ENCODE measurements at places on chromosomes 12 and 14.

GRCh38 chr12:2347137-2347843, 294.5 kb downstream of the CACNA1C start:
- DNase-seq: no peak

DNA sequence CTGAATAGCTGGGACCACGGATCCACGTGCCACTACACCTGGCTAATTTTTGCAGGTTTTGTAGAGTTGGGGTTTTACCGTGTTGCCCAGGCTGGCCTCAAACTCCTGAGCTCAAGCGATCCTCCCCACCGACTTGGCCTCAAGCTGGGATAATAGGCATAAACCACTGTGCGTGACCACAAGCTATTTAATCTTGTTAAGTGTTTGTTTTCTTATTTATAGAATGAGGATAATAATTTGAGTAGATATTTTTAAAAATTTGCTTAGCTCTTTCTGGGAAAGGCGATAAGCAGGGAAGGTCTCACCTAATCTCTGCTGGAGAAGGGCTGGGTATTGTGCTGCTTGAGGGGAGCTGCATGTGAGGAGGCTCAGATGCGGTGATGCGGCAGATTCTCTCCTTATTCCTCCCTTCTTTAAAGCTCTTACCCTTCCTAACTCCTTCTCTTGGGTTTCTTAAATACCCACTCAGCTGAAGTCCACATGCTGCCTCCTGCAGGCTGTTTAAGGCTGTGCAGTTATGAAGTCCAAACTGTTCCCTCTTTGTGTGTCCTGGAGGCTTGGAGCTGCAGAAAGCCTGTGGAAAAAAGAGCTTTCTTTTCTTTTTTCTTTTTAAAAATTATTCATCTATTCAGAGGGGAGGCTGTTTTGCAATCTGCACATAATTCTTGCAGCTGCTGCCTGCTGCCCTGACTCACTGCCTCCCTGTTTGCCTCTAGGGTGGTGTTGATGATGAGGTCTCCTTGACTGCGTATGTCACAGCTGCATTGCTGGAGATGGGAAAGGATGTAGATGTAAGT, 37.9 kb downstream of the A2ML1 start:
- no peak for DNase-seq

GRCh38 chr14:54489731-54490444, 1.1 kb upstream of the GMFB start:
- no peak for DNase-seq

DNA sequence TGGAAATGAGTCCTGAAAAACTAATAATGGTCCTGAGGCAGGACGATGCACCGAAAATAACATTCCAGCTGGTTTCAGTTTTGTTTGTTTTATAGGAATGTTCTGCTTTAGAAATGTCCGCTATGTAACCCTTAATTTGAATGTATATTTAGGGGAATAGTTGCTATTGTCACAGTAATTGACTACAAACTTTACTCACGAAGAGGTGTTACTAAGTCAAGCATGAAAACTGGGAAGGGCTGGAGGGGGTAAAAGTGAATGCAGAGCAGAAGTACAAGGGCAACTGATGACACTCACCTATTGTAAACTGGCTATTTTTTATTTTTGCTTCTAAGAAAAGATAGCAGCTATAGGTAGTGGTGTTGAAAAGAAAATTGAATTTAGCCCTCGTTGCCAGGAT, 230.7 kb upstream of the SYT10 start:
- no peak for DNase-seq

GRCh38 chr14:23539248-23540140, 12.1 kb downstream of the ZFHX2 start:
- DNase-seq: peak; percentile 20

DNA sequence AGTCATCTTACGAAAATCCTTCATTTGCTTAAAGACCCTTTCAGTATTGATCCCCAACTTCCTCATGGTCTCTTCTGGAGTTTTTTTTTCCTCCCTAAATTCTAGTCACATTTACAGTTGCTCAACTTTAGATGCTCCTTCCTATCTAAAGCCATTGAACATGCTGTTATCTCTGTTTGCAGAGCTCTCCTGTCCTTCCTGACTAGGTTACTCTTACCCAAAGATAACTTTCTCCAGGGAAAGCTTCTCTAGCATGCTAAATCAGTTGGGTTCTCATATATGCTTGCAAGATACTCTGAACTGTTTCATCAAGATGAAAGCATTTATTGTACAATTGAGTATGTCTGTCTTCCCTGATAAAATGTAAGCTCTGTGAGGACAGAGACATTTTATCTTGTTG, 1.8 kb upstream of the RAB21 start:
- no peak for DNase-seq

- DNase-seq: no peak
Observed at GRCh38 chr14:70096866-70097265, 91.9 kb downstream of the SLC8A3 start.

- DNase-seq: no peak
Observed at GRCh38 chr12:102120564-102120873, 536 bp downstream of the PARPBP start.

- no peak for DNase-seq
Observed at GRCh38 chr12:92759634-92760268, 57.0 kb downstream of the PLEKHG7 start.

- DNase-seq: no peak
Observed at GRCh38 chr14:43169722-43170121, 1337.4 kb downstream of the FSCB start.

- no peak for DNase-seq
Observed at GRCh38 chr12:121778567-121779421, 14.7 kb downstream of the RHOF start.

DNA sequence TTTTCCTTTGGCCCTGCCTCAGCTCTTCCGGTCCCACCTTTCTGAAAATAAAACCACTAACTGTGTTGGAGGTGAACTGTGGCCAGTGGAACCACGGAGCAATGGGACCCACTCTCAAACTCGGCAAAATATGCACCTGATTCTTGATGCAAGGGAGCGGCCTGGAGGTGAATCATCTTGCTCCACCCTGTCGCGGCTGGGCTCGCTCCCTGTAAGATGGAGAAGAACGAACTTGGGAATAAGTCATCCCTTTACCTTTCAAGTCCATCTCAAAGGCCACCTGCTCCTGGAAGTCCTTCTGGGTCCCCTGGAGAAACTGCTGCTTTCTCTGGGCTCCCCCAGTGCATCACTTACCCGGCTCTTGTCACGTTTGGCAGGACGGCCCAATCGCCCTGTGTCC, 309.9 kb downstream of the BCL11B start:
- no peak for DNase-seq

- no peak for DNase-seq
Observed at GRCh38 chr12:74801625-74802024, 264.0 kb downstream of the ATXN7L3B start.

GRCh38 chr14:77208291-77208978, 26.8 kb downstream of the TMEM63C start:
- peak; percentile 69 for DNase-seq

DNA sequence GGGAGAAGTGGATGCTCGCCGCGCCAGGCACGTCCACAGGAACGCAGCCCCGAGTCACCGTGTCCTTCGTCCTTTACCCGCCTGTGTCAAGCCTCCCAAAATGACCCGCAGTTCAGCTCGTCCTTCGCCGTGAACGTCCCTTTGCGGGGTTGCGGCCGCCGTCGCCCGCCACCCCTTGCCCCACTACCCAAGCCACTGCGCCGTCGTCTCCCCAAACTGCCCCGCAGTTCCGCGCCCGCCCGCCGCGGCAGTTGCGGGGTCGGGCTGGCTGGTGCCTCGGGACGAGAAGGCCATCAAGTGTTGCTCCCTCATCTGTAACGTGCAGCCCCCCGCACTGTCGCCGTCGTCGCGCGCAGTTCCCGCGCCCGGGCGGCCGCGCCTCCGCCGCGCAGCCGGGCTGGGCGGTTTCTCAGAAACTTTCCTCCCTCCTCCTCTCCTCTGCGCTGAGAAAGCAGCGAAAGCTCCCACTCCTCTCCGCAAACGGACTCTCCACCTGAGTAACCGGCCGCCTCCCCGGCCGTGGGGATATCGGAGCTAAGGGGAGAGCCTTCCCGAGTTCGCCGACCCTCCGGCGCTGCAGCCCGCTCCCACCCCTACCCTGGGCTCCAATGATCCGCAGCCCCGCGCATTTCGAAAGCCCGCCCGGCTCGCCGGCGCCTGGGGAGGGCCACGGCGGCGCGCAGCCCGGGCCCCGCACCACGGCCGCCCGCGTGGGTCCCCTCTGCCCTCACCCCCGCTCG, 6.7 kb downstream of the CDKN1B start:
- no peak for DNase-seq

- DNase-seq: no peak
Observed at GRCh38 chr12:121345151-121345815, 6.9 kb downstream of the ANAPC5 start.

DNA sequence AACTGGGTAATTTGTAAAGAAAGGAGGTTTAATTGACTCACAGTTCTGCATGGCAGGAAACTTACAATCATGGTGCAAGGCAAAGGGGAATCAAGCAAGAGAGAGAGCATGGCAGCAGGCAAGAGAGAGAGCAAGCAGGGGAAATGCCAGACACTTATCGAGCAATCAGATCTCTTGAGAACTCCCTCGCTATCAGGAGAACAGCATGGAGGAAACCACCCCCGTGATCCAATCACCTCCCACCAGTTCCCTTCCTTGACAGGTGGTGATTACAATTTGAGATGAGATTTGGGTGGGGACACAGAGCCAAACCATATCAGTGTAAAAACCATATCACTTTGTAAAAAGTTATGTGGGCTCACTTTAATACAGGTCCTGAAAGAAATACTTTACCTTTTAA, 56.4 kb upstream of the NEDD1 start:
- no peak for DNase-seq

DNA sequence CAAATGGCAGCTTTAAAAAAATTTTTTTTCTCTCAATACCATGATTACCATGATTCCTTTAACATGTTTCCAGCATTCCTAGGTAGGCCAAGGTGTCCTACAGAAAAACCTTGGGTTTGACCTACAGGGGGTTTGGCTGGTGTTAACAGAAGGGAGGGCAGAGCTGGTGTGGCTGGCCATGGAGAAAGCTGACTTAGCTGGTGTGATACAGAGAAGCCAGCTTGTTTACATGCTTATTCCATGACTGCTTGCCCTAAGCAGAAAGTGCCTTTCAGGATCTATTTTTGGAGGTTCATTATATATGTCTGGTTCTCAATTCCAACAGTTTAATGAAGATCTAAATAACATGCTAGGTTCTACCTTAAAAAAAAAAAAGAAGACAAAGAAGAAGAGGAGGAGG, 68.6 kb downstream of the EEA1 start:
- DNase-seq: no peak

DNA sequence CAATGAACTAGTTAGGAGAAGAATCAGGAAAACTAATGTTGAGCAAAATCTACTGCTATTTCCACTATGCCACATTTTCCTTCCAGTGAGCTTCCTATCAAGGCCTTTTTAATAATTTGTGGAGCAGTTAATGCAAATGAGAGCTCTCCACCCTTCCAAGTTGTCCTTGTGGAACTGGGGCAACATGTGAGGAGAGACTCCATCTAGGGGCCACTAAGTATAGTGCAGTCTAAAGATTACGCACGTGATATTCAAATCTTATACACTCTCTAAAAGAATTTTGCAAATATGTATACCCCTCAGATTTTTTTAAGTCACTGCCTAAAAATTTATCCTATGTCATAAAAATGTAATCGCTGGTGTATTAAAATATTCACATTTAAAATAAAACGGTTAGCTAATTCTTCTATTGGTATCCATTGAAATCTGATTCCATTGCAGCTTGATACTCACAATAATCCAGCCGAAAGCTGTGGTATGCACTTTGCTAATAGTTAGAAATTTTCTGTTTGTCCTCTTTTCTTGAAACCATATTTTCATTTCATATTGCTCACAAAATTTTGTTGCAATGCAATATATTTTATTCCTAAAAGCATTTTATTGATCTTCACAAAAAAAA, 100.1 kb downstream of the PAH start:
- DNase-seq: no peak

- no peak for DNase-seq
Observed at GRCh38 chr12:56958422-56958821, 1.0 kb upstream of the RDH16 start.

GRCh38 chr12:96338852-96339471, 61.3 kb downstream of the CDK17 start:
- no peak for DNase-seq

DNA sequence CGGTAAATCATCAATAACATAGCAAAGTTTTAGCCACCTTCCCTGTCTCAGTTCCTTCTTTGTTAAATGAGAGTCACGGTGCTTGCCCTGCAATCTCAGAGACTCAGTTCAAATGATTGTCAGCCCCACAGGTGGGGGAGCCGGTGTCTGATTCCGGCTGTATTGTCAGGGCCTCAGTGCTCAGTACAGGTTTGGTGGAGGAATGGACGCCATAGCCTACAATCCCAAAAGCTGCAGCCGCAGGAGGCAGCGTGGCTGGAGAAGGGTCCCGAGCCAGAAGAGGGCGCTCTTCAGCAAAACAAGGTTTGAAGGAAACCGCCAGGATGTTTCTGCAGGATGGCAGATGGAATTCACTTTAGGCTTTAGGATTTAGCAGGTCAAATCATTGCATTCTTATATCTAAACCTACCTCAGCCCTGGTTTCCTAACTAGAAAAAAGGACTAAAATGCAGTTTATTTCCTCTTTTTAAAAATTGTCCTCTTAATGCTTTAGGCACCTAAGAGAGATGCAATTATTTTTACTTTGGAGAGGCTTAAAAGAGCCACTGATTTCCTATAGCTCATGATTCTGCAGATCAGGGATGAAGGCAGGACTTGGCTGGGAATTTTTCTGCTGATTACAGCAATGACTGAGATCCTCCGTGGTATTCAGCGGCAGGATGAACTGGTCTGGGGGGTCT, 29.2 kb downstream of the FOS start:
- peak; percentile 75 for DNase-seq

DNA sequence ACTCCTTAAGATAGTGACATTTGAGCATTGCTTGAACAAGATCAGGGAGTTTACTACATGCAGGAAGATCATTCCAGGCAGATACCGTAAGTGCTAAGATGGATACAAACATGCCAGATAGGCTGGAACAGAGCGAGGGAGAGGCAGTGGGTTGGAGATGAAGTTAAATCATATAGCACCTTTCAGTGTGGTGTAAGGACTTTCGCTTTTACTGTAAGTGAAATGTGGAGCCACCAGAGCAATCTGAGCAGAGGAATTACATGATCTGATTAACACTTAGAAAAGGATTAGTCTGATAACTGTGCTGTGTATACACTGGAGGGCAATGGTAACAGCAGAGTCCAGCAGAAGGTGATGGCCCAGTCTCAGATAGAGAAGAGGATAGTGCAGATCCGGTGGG, 163.0 kb upstream of the SSTR1 start:
- no peak for DNase-seq

- DNase-seq: peak; percentile 24
Observed at GRCh38 chr12:53049571-53050318, at the start of gene TNS2. TSS of gene TNS2 (plus strand) at chr12:53050065. CDS start at chr12:53050186, 121 bp downstream.

DNA sequence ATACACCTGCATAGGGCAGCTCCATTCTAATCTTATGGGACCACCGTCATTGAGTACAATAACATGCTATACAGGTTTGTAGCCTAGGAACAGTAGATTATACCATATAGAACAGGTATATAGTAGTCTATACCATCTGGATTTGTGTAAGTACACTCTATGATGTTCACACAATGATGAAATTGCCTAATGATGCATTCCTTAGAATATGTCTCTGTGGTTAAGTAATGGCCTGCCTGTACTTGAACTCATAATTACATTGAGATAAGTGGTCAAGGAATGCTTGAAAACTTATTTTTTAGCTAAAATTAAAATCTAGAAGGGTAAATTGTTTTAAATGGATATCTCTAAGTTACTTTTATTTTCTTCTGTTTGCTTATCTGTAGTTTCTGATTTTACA, 152.7 kb downstream of the SRGAP1 start:
- DNase-seq: no peak
